ENCODE measurements at places on chromosomes 4 and X.

DNA sequence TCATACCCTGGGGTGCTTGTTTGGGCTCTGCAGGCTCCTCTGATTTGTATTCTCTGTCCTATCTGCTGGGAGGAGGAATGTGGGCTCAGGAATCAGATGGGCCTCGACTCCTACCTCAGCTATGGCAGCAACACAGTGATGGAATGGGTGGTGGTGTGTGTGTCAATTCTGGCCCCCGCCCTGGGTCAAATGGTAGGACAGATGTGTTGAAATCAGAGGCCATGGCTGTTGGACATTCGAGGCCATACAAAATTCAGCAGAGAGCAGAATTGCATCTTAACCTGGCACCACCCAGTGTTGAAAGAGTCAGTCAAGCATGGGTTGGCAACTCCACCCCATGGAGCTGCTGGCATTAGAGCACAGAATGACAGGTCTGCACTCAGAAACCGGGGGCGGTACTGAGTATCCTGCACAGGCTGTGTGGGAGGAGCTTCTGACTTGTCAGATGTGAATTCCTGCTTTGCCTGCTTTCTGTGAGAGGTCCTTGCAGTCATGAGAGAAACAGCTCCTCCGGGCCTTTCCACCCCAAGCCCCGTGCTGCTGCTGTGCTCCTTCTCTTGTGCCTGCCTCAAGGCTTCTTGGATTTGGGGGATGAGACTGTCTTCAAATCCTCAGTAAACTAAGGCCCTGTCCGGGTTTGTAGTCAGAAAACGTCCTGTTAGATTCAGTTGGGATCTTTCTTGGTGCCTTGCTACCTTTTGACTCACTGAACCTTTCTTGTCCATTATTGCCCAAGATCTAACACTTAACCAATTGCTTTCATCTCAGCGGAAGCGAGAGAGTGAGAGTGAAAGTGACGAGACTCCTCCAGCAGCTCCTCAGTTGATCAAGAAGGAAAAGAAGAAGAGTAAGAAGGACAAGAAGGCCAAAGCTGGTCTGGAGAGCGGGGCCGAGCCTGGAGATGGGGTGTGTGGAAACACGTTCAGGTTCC is 13.0 kb downstream of the DKC1 start:
- no peak for DNase-seq

DNA sequence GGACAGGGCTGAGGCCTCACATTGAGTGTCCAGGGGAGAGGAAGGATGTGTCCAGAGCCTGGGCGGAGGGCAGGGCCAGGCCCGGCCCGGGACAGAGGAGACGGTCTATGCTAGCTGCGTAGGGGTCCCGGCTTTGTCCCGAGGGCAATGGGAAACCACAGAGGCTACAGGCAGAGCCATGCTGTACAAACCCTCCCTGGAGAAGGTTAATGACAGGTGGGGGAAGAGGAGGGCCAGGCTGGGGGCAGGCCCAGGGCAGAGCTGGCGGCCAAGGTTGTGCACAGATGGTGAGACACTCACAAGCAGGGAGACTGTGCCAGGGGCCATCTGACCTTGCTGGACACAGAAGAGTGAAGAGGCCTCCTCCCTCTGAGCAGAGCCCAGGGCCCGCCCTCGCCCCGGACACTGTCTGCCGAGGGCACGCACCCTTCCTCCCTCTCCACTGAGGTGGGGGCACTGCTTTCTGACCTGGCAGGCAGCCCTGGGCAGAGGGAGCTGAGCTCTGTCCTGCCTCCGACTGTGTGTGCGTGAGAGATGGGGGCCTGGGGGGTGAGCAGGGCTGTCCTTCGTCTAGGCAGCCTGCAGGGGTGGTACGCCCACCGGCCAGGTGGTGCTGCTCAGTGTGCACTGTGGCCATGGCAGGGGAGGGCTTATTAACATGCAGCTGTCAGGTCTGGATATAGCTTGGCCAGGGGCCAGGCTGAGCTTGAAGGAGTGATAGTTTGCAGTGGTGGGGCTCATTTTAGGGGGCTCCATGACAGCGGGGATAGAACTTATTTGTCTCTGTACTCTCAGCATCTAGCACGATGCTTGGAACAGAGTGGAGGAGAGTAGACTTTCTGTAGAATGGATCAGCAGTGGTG is 75.7 kb upstream of the LRPAP1 start:
- DNase-seq, result no peak

- DNase-seq, result peak; percentile 89
Measured at GRCh38 chrX:70454441-70455365, 10.1 kb downstream of the DLG3 start.

DNA sequence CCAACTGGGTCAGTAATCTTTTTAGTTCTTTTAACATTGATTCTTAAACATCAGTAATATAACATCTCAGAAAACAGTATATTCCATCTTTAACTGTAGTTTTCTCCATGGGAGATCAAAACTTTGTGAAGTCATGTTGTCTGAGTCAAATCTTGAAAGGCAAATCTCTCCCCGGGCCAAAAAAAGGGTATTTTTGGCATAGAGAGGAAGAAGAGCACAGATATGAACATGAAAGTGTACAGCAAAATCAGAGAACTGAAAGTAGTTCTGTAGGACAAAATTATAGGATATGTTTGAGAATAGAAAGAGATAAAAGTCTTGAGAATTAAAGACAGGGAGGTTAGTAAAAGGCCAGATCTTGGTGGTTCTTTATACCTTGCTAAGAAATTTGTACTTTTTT is 176.4 kb upstream of the GYPA start:
- no peak for DNase-seq

DNA sequence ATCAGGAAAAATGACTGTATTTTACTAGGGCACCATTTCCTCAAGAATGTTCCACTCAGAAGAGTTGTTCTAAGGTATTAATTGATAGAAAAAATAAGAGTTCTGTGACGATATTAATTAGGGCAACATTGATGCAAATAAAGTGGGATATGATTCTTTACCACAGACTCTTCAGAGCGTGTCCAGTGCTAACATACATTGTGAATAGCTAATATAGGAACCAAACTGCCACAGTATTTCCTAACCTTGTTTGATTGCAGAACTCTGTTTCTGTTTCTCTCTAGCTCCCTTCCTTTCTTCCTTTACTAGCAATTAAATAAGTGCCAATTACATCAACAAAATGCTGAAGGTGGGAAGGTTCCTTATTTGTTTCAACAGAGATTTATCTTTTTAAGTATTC is 154.1 kb upstream of the CPEB2 start:
- no peak for DNase-seq

DNA sequence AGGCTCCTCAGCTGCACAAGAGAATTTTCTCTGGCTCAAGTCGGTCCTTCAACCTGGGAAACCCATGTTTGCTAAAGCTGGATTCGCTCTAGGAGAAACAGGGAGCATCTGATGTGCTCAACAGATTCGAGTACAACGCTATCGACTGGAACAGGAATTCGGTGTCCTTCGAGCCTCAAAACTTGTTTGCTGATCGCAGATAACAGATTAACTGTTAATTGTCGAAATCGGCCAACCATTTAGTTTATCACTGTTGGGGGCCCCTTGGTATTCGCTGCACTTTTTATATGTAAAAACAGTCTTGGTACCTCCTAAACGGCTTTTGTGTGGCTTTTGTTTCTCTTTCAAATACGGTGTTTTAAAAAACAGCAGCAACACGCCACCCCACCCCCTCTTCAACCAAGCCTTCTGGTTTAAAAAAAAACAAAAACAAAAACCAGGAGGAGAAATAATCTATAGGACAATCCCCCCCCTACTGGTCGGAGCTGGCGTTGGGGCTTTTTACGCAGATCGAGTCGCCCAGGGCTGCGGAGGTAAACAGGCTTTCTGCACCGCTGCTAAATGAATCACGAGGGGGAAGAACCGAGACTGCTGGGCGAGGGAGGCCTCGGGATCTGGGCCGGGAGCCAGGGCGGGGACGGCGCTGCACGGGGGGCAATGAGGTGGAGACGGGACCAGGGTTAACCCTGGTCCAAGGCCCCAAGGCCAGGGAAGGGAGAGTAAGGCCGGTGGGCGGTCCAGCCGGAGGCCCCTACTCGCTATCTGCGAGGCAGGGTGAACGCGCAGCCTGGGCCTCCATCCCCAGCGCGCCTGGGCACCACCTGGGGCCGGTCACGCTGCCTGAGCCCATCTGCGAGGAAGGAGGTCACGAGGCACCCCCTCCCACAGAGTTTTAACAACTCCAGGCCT is 71.7 kb upstream of the BCOR start:
- peak; percentile 74 for DNase-seq

DNA sequence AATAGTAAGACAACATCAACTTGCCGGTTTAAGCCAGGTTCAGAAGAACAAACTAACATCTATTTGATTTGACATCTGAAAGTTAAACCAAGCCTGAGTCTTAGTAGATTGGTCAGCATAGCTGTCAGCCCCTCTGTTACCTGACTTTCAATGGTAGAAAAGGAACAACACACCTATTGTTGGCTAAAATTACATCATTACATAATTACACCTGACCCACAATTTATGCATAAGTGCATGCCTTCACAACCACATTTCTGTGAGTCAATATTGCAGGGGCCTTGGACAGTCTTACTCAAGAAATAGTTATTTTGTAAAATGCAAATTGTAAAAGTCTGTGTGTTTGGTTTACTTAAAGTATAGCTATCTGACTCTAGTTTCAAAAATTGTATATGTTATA is 36.2 kb downstream of the EGFL6 start:
- no peak for DNase-seq

GRCh38 chr4:174626342-174627008 is 104.2 kb upstream of the HPGD start:
- DNase-seq, result no peak

GRCh38 chr4:188993871-188994270 is 854.6 kb downstream of the TRIML1 start:
- DNase-seq, result no peak

All from left colon (tissue), 2 donors.